ENCODE measurements at places on chromosomes 6 and 20. TPM values are rescaled to one million over a fixed set of nuclear protein-coding genes. Genes with fewer than 3 reads are reported as not detected.
A peak's percentile ranks its signal among the peaks of the same experiment; 100 is the strongest.

TP53TG5 gene
- 0.85 TPM for total RNA-seq

ZBP1 gene
- total RNA-seq, result 6.8 TPM

TNF gene
- total RNA-seq, result 0.27 TPM

ULBP1 gene
- 0.09 TPM for total RNA-seq

HLA-DQB1 gene
- total RNA-seq, result 6.6 TPM

- DNase-seq, result no peak
Measured at GRCh38 chr6:97145691-97146090, 137.3 kb downstream of the MMS22L start.

- no peak for DNase-seq
Measured at GRCh38 chr6:152170702-152171667, 363.5 kb downstream of the ESR1 start.

GRCh38 chr20:63854766-63855362, 6.4 kb upstream of the ABHD16B start:
- no peak for DNase-seq

DNA sequence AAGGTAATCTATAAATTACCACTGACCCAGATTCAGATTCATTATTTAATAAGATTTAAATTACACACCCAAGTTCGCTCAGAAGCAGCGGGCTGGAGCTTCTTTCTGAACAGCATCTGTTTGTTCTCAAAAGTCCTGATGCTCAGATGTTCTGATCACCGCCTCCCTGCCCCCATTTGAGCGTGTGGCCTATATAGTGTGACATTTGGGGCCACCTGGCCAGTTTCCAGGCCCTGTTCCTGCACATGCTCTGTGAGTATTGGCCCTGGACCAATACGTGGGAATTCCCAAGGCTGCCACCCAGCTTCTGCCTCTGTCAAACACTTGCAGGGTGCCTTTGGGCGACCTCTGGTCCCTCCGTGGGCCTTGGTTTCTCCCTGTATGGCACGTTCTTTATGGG, 228.8 kb downstream of the TFAP2C start:
- no peak for DNase-seq

DNA sequence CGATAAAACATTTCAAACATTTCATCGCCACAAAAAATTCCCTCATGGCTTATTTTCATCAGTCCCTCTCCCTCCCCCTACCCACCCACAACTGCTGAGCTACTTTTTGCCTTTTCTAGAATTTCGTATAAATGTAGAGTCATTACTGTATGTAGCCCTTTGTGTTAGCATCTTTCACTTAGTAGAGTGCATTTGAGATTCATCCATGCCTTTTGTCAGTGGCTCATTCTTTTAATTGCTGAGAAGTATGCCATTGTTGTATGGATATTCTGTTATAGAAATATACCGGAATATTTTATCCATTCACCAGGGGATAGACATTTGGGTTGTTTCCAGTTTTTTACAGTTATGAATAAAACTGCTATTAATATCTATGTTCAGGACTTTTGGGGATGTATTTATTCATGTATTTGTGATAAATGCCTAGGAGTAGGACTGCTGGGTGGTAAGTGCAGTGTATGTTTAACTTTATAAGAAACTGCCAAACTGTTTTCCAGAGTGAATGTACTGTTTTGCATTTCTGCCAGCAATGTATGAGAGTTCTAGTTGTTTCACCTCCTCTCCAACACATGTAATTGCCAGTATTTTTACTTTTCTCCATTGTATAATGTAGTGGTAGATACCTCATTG, 50.4 kb downstream of the FOXO3 start:
- no peak for DNase-seq

DNA sequence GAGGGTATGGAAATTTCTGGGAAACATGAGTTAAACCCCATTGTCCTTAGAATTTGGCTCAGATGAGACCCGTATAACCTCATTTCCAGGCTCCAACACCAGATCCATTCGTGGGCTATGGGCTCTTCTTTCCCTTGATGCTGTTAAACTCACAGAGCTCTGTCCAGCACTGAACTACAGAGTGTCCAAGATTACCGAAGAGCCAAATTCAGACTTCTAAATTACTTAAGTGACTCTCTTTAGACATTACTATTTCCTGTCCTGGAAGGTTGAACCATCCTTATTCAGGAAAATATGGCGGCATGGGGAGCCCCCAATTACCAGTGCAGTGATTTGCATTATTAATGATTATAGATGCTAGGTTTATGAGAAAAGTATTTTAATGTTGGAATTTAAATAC, 124.9 kb upstream of the EDN1 start:
- no peak for DNase-seq

DNA sequence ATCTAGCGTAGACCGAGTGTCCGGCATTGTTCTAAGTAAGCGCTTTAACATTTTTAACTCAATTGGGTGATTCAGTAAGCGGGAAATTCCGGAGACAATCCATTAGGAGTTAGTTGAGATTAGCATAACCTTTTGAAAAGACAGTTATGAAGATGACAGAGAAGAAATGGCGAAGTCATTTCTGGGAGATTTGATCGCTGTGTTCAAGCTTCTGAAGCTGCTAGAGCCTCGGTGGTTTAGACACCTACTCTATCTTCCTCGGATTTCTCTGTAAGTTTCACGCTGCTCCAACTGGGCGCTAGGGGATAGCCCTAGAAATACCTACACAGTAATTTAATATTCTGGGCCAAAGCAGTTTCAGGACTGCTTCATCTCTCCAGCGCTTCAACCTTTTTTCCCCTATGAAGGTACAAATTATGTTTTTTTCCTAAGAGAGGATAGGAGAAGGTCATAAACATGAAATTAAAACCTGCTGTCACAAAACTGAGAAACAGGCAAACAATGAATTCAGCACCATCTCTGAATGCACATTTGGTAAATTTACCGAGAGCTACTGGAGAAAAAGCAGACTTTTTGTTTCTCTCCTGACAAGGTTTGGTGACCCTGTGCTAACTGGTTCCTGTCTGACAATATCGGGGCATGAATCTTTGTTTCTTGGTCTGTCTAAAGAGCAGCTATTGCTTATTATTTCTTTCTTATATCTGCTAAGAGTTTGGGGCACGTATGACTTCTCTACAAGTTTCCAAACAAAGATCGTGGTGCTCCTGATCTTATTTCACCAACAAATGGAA, 22.4 kb downstream of the ZNF311 start:
- no peak for DNase-seq

DNA sequence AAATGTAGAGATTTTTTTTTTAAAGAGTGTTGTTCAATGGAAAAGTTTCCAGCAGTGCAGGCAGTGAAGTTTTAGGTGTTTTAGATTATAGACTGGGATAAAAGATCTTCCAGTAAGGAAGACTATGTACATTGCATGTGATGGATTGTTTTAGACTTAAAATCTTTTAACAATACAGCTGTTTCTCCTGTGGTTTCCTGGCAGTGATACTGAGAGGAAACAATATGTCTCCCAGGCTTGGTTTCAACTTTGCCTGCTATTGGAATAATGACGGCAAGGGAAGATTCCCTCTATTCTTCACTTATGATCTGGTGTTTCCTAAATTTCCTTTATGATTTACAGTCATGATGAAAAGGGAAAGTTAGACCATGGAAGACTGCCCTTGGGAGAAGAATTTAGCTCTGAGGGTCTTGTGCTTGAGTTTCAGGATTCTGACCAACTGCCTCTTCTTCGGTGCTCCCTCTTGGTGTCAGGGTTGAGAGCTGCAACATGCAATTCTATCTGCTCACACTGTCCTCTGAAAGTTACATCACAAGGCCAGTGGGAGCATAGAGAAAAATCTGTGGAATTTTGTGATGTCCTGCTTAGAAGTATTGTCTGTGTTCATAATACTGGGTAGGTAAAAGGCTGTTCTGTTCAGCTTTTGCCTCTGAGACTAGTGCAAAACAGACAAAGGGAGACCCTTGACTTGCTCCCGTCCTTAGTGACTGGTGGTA, 262.8 kb upstream of the MAN1A1 start:
- no peak for DNase-seq

DNA sequence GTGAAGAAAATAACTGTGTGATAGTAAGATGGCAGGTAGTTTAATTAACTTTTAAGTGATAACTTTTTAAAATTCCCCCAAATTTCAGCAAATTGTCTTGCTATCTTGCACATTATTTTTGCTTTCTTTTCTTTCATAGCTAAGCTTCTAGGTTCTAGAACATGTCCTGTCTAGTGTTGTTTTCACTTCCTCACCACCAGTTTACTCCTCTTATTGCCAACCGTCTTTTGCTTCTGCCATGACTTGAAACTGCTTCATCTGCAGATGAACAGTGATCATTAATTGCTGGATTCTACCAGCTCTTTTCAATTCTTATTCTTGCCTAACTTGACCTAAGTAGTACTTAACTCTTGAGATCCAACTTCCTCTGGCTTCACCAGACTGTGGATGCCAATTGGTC, 137.8 kb downstream of the CENPW start:
- no peak for DNase-seq

GRCh38 chr20:8527998-8528723, 396.1 kb downstream of the PLCB1 start:
- no peak for DNase-seq

- DNase-seq, result no peak
Measured at GRCh38 chr6:148700741-148701311, 46.0 kb upstream of the UST start.

DNA sequence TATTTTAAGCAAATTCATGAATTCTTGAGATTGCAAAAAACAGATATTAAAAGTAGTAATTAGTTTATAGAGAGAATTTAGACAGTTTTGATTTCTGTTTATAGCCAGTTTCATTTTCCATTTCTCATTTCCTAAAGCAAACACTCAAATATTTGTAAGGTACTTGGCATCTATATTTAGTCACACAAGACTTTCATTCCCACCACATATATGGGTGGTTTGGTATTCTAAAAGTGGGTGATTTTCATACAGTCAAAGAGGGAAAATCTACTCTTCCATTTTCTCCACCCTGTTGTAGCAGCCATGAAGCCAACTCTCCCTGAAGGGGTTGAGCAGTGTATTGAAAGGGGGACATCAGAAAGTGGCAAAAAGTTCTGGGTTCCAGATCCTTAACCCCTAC, 181.1 kb upstream of the SUPT3H start:
- DNase-seq, result no peak

DNA sequence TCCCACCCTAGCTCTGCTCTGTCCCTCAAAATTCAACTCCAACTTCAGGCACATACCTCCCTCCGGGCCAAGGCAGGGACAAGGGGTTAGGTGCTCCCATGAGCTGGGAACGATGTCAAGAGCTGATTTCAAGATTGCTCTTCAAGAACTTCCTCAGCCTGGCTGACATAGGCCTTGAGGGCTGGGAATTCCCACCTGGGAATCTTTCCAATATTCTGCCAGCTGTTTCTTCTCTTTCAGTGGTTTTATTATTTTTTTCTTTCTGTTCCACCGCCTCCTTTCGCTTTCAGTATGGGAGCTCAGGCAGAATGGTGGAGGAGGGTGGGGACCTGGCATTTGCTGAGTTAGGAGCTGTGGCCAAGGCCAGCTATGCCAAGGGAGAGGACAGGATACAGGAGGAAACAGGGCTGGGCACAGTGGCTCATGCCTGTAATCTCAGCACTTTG, 33.7 kb downstream of the SRSF3 start:
- peak; percentile 91 for DNase-seq

DNA sequence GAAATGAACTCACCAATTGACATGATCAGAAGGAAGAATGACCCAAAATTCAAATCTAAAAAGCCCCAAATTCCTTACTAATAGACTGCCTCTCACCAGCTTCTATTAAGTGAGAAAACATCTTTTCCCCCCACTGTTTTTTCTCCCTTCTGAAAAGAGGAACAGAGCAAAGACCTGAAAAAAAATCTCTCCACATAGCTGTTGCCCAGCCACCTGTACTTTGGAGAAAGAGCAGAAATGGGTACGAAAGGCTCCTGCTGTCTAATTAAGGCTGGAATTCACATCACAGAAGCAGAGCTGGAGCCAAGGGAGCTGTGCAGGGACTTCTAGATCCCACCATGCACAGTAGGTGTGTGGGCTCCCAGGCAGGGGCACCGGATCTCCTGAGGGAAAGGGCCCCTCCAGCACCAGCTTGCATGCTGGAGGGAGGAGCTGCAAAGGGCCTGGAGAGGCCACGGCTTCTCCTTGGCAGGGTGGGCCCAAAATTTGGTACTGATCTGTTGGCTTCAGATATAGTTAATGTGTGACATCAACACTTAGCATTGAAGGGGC, 73.2 kb upstream of the DUSP22 start:
- no peak for DNase-seq
